ENCODE measurements at places on chromosomes 11 and 22. TPM values are rescaled to one million over a fixed set of nuclear protein-coding genes. Genes with fewer than 3 reads are reported as not detected.

Gene IGSF9B
- 0.26 TPM for total RNA-seq

- DNase-seq: no peak
These were observed 3.4 kb upstream of the KREMEN1 start for GRCh38 chr22:29069463-29069862.

- no peak for DNase-seq
These were observed 24.4 kb downstream of the METTL15 start for GRCh38 chr11:28132548-28132947.

DNA sequence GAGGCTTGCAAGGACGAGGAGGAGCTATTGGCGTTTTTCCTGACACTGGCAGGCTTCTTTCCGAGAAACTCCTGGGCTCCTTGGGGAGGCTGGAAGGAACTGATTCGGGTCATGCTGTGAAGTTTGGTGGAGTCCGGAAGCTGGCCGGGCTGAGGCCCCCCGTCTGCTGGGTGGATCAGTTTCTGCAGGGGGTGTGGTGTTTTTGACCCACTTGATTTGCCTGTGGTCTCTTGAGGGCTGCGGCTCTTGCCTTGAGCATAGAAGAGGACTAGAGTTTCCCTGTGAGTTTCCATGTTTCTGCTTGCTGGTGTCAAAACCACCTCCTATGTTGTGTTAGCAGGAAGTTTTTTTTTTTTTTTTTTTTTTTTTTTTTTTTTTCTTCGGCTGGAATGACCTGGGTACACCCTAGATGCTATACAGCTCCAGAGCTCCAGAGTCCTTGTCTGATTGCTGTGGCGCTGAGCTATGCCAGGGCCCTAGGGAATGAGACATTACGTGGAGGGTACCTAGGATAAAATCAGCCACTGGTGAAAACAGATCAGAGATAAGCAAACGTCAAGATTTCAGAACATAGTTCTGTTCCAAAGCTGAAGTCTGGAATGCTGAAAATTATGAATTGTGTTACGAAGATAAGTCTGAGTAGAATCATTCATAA lies 728 bp downstream of the TBC1D22A start:
- peak; percentile 8 for DNase-seq

DNA sequence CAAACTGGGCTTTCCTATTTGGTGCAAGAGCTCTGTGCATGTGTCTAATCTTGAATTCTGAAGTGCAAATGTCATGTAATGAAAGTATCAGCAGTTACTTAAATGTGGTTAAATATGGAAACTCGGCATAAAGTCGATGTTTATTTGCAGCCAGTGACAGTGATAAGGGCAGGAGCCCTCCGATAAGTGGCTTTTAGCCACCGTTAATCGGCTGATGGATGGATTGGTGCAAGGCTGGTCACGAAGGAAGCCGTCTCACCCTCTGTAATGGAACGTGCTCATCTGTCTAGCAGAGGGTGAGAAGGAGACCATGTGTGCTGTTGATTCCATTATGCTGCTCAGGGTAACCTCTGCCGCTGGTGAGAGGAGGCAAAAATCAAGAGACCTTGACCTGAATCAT lies 121.8 kb upstream of the PAX6 start:
- DNase-seq: no peak

DNA sequence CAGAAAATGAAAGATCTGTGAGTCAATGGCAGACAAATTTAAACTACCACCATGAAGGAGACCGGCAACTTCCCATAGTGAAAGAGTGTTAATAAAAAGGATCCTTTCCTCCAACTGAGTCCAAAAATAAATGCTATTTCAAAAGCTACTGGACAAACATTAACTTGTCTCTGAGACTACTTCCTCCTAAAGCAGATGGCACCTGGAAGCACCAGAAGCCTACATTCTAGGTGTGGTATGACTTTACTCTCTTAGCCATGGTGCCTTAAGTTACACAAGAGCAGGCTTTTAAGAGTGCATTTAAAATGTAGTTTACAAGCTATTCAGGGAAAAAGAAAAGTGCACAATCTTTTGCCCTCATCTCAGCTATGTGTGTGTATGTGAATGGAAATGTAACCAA lies 2.5 kb downstream of the ARHGAP32 start:
- DNase-seq: no peak

GRCh38 chr22:45817745-45818423 lies 146.2 kb downstream of the ATXN10 start:
- DNase-seq: peak; percentile 20

DNA sequence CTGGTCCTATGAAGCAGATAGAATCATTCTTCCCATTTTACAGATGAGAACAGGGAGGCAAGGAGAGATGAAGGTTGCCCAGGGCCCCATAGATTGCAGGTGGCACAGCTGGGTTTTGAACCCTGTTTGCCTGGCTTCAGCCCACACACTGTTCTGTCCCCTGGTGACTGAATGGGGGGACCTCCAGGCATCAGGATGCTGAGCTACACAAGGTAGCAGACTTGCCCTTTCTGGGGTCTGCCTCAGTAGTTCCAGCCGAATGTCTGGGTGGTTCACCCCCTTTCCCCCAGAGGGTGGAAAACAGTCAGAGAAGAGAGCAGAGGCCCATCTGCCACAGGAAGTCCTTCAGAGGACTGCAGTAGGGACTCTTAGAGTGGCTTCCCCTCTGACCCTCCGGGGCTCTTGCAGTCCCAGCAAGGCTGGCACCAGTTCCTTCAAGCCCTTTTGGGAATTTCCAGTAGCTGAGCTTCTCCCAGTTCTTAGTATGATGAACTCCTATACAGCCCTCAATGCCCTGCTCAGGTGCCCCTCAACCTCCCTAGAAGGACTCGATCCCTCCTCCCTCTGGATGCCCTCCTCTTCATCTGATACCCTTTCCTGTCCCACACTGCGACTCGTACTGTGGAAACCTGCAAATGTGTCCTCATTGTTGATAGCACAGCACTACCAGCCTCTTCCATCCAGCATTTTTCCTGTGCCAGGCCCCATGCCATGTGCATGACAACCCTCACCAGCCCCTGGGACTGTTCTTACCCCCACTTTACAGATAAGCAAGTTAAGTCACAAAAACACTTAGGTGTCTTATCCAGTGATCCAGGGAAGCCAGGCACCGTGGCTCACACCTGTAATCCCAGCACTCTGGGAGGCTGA lies 82.8 kb downstream of the IGLL1 start:
- no peak for DNase-seq

- DNase-seq: no peak
These were observed 64.2 kb downstream of the FLI1 start for GRCh38 chr11:128757886-128758612.

Gene ADAMTS8
- 15.0 TPM for total RNA-seq

Gene ZDHHC5
- total RNA-seq: 26.7 TPM

Gene GNAZ
- total RNA-seq: 1.3 TPM

DNA sequence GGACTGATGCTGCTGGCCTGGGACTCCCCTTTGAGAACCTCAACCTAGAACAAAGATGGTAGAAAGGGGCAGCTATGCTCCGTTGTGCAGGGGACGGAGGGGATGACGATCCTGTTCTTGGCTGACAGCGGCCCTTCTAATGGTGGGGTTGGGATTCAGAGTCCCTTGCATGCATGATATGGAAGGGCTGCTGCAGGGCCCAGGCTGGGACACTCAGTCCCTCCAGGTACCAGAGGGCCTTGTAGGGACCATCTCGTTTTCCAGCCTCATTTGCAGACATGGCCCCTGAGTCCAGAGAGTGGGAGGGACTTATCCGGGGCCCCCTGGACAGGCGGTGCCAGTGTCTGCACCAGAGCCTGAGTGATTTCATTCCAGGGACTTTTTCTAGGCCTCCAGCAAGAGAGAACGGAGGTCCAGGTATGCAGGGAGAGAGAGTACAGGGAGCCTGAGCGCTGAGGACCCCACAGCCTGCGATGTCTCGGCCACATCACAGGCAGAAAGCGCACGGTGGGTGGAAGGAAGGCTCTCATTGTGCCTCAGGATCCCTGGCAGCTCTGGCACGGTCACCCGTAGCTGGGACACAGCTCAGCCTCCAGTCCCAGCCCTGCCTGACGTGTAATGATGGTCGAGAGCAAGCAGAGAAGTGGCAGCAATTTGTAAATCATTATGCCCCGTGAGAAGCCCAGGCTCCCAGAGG lies 860.8 kb downstream of the TBC1D22A start:
- no peak for DNase-seq

DNA sequence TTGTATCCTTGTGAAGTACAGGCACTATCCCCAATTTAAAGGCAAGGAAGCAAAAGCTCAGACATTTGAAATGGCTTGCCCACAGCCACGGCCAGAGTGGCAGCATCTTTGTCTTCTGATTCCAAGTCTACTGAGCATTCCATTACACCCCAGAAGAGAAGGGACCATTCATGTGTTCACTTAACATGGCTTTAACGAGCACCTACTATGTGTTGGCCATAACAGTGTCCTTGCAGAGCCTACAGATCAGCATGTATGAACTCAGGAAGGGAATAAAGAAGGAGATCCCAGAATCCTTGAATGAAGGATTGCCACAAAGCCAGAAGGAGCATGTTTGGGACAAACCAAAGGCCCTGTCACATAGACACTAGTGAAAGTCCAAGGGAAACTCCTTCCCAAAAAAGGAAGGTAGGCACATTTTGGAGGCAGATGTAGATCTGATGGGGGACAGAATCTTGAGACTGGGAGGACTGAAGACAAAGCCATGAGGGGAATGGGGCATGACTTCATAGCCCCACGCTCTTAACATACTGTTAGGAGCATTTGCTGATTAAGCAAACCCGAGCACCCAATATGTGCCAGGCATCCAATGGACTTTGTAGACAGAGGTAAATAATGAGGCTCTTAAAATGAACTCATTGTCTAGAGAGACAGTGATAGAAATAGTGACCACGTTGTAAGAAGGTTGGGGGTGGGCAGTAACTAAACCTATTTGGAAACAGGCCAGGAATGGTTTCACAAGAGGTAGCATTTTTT lies 54.9 kb downstream of the P4HA3 start:
- DNase-seq: no peak

GRCh38 chr22:38415561-38416321 lies 39.3 kb downstream of the KCNJ4 start:
- DNase-seq: no peak

Gene BTG4
- total RNA-seq: 0.33 TPM

- no peak for DNase-seq
These were observed 11.0 kb upstream of the AMOTL1 start for GRCh38 chr11:94757037-94757735.

Gene MMP26
- total RNA-seq: not detected

Gene HBG1
- not detected for total RNA-seq

GRCh38 chr22:38570779-38571364 lies 889 bp upstream of the DMC1 start:
- peak; percentile 38 for DNase-seq

Gene OR2AG2
- under 0.01 TPM for total RNA-seq

Gene RTN4R
- total RNA-seq: 0.26 TPM
